ENCODE measurements at places on chromosomes 5 and 9. TPM values are rescaled to one million over a fixed set of nuclear protein-coding genes. Genes with fewer than 3 reads are reported as not detected.

GRCh38 chr5:100444961-100445360 lies 90.2 kb upstream of the FAM174A start:
- no peaks in the 10 kb centered on the region for H3K4me1 ChIP-seq
- no peak overlapping the region for H3K4me3 ChIP-seq
- no peak for DNase-seq
- H3K36me3 ChIP-seq, result no peaks in the 10 kb centered on the region
- no peaks in the 10 kb centered on the region for H3K27me3 ChIP-seq

- no peaks in the 10 kb centered on the region for H3K27me3 ChIP-seq
- no peaks in the 10 kb centered on the region for H3K4me1 ChIP-seq
- H3K4me3 ChIP-seq, result no peak overlapping the region
- no peak for DNase-seq
- H3K36me3 ChIP-seq, result no peaks in the 10 kb centered on the region
Measured at GRCh38 chr5:36928947-36929346, 52.4 kb downstream of the NIPBL start.

DNA sequence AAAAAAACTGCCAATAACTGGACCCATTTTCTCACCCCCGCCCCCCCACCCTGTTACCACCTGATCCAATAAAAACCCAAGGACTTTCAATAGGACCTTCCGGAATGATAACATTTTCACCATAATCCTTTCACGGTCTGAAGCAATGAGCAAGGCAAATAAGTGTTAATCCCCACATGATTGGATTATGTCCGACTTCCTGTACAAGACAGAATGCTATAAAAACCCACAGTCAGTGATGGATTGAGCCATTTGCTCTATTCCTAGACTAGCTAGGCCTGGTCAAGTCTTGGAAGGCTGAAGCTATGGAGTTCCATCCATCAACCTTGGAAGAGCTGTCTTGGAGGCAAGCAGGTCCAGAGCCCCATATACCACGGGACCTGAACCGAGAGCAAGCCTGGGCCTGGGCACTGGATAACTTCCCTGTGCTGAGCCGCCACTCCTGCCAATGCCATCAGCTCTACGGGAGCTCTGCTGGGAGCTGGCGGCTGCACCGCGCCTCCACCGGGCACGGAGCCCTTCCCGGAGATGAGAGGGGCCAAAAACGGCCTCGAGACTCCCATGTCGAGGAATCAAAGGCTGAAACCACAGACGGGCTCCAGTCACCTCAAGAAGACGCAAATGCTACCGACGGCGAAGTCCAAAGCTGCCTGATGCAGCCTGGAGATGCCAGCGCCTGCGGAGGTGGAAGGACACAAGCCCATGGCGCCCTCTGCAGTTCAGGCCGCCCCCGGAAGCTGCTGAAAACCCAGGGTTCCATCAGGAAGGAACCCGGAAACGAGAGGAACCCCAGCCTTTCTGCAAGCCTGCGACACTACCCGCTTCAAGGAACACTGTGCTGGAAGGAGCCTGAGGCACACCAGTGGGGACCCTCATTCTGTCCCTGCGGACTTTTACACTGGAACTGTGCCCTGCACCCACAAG lies 69.2 kb downstream of the ANXA2R start:
- no peaks in the 10 kb centered on the region for H3K27me3 ChIP-seq
- no peaks in the 10 kb centered on the region for H3K4me1 ChIP-seq
- no peaks in the 10 kb centered on the region for H3K36me3 ChIP-seq
- no peak for DNase-seq

DNA sequence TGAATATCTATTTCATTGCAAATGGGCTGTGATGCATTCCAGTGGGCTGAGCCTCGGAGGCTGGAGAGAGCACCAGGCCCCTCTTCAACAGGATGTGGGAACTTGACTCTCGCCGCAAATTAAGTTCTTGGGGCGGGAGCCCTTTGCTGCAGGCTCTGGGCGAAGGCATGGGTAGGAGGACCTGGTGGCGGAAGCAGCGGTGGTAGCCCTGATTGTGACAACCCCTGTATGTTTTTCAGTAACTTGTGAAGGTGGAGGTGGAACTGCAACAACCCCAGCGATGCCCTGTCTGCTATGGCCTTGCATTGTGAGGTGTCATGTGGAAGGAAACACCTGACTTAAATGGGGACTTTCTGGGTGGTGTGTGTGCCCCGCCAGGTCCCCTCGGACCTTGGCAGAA lies 9.4 kb downstream of the FYB1 start:
- no peaks in the 10 kb centered on the region for H3K27me3 ChIP-seq
- no peaks in the 10 kb centered on the region for H3K36me3 ChIP-seq
- peak; percentile 64 for DNase-seq
- no peak overlapping the region for H3K27ac ChIP-seq

DNA sequence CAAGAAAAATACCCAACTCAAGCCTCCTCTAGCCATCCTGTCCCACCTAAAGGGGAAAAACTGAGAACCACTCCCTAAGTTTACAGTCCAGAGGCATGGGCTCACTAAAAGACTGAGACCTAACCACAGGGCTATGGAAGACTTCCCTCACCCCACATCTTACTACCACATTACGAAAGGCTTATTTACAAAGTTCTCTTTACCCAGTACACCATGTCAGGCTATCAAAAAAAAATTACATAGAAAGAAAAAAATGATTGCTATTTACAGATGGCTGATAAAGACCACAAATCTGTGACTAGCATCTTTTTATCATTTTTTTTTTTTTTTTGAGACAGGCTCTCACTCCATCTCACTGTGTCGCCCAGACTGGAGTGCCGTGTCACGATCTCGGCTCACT lies 69.7 kb upstream of the TNPO1 start:
- no peak overlapping the region for H3K27ac ChIP-seq
- no peaks in the 10 kb centered on the region for H3K36me3 ChIP-seq
- DNase-seq, result no peak

DNA sequence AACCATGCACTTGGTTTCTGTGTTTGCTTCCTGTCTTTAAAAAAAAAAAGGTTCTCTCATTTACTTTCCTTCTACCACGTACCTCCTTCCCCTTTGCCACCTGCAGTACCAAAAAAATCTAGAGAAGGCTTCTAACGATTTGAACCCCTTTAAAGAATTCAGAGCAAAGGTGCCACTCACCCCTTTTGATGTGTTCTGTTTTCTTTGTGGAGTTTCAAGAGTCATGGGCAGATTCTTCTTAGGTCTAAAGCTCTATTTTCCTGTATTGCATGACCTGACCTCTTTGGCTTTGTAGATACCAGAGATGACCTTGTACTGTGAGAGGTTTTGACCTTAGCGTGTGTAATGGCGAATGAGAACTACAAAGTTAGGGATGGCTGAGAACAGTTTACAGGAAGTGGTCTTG lies 29.0 kb downstream of the TXNDC8 start:
- H3K4me3 ChIP-seq, result no peak overlapping the region
- DNase-seq, result no peak
- H3K27ac ChIP-seq, result no peak overlapping the region
- no peaks in the 10 kb centered on the region for H3K27me3 ChIP-seq

DNA sequence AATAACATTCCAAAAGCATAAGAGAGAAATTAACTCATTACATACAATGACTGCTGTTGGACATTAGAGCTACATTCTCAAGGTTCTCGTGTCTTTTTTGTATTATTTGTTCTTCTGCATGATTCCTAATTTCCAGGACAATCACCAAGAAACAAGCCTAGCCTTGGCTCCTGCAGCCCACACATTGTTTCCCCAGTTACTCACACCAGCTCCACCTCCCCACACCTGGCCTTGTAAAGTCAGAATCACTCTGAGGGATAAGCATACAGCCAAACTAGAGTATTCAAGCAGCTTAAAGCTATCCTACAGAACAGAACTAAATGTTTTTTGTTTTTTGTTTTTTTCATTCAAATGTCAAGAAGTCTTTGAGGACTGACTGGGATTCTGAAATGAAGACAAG lies 189.2 kb downstream of the HINT1 start:
- H3K27me3 ChIP-seq, result no peaks in the 10 kb centered on the region
- no peak overlapping the region for H3K27ac ChIP-seq
- no peaks in the 10 kb centered on the region for H3K4me1 ChIP-seq
- DNase-seq, result no peak
- H3K4me3 ChIP-seq, result no peak overlapping the region
- H3K36me3 ChIP-seq, result no peaks in the 10 kb centered on the region

GRCh38 chr9:132878695-132879456 lies at the start of gene SPACA9:
SPACA9 (plus strand) TSS chr9:132878898; CDS start chr9:132883948, 5,050 bp downstream.
- peak; percentile 86 for DNase-seq
- peaks cover 3% of the 10 kb centered on the region for H3K4me1 ChIP-seq
- peaks cover 1% of the 10 kb centered on the region for H3K36me3 ChIP-seq
- peak within 1 kb of the TSS; percentile 64 for H3K27ac ChIP-seq

DNA sequence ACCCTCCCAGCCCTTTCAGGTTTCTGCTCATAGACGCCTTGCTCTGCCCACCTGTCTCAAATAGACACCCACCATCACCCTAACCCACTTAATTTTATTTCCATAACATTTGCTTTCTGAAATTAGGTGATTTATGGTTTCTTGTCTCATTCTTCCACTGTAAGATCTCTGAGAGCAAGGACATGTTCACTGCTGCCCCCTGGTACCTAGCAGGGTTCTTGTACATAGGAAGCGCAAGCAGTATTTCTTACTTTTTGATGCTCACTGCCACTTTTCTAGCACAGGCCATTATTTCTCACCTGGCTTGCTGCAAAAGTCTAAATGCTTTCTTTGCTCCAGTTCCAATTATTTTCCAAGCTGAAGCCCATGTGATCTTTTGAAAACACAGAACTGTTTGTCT lies 16.8 kb downstream of the C9orf57 start:
- DNase-seq, result no peak
- H3K27ac ChIP-seq, result no peak overlapping the region
- H3K27me3 ChIP-seq, result no peaks in the 10 kb centered on the region
- no peaks in the 10 kb centered on the region for H3K4me1 ChIP-seq
- no peaks in the 10 kb centered on the region for H3K36me3 ChIP-seq
- no peak overlapping the region for H3K4me3 ChIP-seq

DNA sequence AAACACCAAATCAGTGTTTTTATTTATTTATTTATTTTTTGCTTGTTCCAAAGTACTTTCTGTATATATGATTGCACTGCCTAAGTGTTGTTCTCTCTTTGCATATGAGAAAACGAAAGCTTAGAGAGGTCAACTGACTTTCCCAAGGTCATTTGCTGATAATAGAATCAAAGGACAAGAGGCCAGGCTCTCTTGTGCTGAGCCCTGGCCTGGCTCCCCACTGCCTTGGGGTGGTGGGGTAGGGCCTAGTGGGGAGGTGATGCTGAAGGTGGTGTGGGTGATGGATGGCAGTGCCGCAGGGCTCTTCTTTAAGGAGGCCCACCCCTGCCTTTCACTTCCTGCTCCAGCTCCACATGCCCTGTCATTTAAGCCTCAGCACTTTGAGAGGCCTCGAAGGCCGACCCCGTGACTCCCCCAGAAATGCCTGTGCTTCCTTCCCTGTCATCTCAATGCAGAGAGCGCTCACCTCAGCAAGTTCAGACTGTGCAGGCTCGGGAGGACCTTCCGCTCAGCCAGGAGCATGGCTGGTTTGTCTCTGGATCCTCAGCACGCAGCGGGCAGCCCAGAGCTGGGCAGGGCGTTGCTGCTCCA lies 59.5 kb downstream of the SMIM23 start:
- DNase-seq, result no peak
- H3K4me3 ChIP-seq, result no peak overlapping the region
- H3K27me3 ChIP-seq, result no peaks in the 10 kb centered on the region

DNA sequence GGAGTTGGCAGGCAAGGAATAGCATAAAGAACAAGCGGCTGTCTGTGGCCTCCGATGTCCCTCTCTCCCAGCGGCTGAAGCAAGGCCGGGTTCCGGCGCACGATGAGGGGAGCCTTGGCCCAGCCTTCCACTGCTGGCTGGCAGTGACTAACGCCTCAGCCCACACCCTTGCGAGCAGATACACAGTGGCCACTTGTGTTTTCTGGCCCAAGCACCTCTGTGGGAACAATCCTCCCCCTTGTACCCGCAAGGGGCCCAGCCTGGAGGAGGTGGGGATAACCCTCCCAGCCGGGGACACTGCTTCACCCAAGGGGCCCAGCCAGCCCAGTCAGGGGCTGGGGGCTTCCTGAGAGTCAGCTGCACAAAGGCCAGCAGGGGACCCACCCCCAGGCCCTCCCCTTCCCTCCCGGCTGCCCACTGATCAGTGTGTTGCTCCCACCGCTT lies 23.2 kb downstream of the STK10 start:
- DNase-seq, result no peak
- H3K4me3 ChIP-seq, result no peak overlapping the region
- no peaks in the 10 kb centered on the region for H3K4me1 ChIP-seq
- no peaks in the 10 kb centered on the region for H3K27me3 ChIP-seq
- no peaks in the 10 kb centered on the region for H3K36me3 ChIP-seq

DNA sequence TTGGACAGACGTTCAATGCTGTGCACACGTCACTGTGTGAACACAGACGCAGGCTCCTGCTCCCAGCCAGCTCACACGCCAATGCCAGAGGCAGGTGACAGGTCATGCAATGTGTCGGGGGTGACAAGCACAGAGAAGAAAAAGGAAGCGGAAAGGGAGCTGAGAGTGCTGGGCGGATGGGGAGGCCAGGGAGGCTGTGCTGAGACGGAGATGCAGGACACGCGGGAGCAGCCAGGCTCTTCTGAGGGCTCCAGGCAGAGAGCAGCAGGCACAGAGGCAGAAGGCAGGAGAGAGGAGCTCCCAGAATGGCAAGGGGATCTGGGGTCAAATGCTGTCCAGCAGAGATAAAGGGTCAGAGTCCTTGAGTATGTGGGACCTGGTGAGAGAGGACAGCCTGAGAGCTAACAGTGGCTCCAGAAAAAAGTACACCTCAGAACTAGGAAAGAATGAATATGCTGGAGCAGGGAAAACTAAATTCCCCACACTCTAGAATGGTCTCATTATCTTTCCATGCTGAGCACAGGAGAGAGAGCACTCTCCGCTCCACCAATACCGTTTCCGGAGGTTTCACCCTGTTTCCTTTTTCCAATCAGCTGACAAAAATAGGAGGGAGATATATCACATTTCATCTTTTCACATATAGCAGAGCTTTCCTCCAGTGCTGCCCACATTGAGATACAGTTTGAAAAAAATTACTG lies 32.8 kb upstream of the NSMF start:
- H3K4me3 ChIP-seq, result no peak overlapping the region
- H3K4me1 ChIP-seq, result no peaks in the 10 kb centered on the region
- DNase-seq, result no peak
- no peaks in the 10 kb centered on the region for H3K27me3 ChIP-seq
- H3K36me3 ChIP-seq, result no peaks in the 10 kb centered on the region

Gene PPP1R26
- 25.5 TPM for total RNA-seq

Gene PRLR
- total RNA-seq, result 0.43 TPM

Gene IDNK
- not detected for total RNA-seq

Gene TMEM252
- total RNA-seq, result not detected

Gene OLFM1
- 102 TPM for total RNA-seq

Gene ABO
- 4.8 TPM for total RNA-seq

Gene EFNA5
- total RNA-seq, result 2.2 TPM

Gene HAND1
- not detected for total RNA-seq

Gene FBP2
- not detected for total RNA-seq

Gene PCDHB14
- 10.6 TPM for total RNA-seq

Gene IFNA2
- not detected for total RNA-seq

Gene CAMK4
- total RNA-seq, result under 0.01 TPM

Data from ascending aorta (tissue), 2 donors.